Cardiac septum (tissue), 1 donor: ENCODE measurements at places on chromosomes 6 and 20. TPM values are rescaled to one million over a fixed set of nuclear protein-coding genes. Genes with fewer than 3 reads are reported as not detected.

TPBG gene
- 4.9 TPM for total RNA-seq

HCRTR2 gene
- total RNA-seq: not detected

CDSN gene
- not detected for total RNA-seq

XKR7 gene
- not detected for total RNA-seq

TSBP1 gene
- not detected for total RNA-seq

MICB gene
- 1.9 TPM for total RNA-seq

PHACTR1 gene
- 26.2 TPM for total RNA-seq

LTV1 gene
- total RNA-seq: 14.6 TPM

BCL2L1 gene
- 42.5 TPM for total RNA-seq

TXNDC5 gene
- 50.8 TPM for total RNA-seq

GRM1 gene
- total RNA-seq: 8.5 TPM

ZSCAN23 gene
- total RNA-seq: 1.6 TPM

OR2J2 gene
- not detected for total RNA-seq

GPR6 gene
- total RNA-seq: not detected

TFAP2D gene
- total RNA-seq: not detected

RIMS4 gene
- 0.27 TPM for total RNA-seq

NOX3 gene
- total RNA-seq: not detected

DEFB129 gene
- total RNA-seq: not detected

FOXA2 gene
- not detected for total RNA-seq

MYLK4 gene
- total RNA-seq: 0.51 TPM

MEI4 gene
- not detected for total RNA-seq

EPHA7 gene
- total RNA-seq: 6.2 TPM

LRRC73 gene
- total RNA-seq: 1.5 TPM

PPP1R3G gene
- 7.7 TPM for total RNA-seq

TNFRSF6B gene
- total RNA-seq: not detected

MCHR2 gene
- total RNA-seq: not detected

TXLNB gene
- total RNA-seq: 135 TPM

MEP1A gene
- total RNA-seq: not detected

FAM217A gene
- total RNA-seq: not detected

ADGRF4 gene
- not detected for total RNA-seq

ZFAND3 gene
- 92.6 TPM for total RNA-seq

LINC00237 gene
- not detected for total RNA-seq

EDN1 gene
- total RNA-seq: 5.9 TPM

CCN5 gene
- total RNA-seq: 29.3 TPM

FAM162B gene
- total RNA-seq: 2.7 TPM

SLC22A16 gene
- total RNA-seq: not detected

PBOV1 gene
- total RNA-seq: not detected

PRSS35 gene
- 0.83 TPM for total RNA-seq

MROH8 gene
- 3.8 TPM for total RNA-seq

EDN3 gene
- not detected for total RNA-seq

TMEM74B gene
- total RNA-seq: 2.7 TPM

NXT1 gene
- total RNA-seq: 10.6 TPM

TOX2 gene
- total RNA-seq: 1.4 TPM
